ENCODE measurements at places on chromosomes 7 and 10. TPM values are rescaled to one million over a fixed set of nuclear protein-coding genes. Genes with fewer than 3 reads are reported as not detected.

GRCh38 chr7:84372155-84372621 lies 177.6 kb upstream of the SEMA3A start:
- no peaks in the 10 kb centered on the region for H3K27me3 ChIP-seq
- H3K4me3 ChIP-seq: no peak overlapping the region
- no peaks in the 10 kb centered on the region for H3K36me3 ChIP-seq

DNA sequence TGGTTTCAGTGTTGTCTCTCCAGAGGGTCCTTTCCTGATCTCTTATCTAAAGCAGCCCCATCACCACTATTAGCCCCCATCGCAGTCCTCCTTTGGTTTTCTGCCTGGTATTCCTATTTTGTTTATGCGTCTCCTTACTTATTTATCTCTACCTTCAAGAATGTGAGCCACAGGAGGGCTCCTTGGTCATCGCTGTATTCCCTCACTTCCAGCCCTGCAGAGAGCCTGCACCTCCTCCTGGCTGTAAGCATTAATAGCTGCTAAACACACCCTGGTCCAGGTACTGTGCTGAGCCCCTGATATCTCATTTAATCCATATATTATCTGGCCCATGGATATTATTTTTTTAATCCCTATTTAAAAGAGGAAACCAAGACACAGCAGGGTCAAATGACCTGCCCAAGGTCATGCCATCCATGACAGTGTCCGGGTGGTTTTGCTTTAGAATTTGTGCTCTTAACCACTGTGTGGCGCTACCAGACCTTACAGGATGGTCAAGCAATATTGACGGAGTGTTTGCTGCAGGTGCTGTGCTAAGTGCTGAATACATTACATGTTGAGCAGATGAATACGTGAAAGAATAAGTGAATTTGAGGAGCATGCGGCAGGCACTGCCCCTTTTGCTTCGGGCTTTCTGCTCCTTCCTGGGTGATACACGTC lies 227.2 kb downstream of the ADAM12 start:
- no peaks in the 10 kb centered on the region for H3K36me3 ChIP-seq
- DNase-seq: no peak
- peaks cover 4% of the 10 kb centered on the region for H3K27me3 ChIP-seq
- no peak overlapping the region for H3K4me3 ChIP-seq

GRCh38 chr10:79310911-79311573 lies 36.2 kb upstream of the PPIF start:
- H3K36me3 ChIP-seq: peaks cover 24% of the 10 kb centered on the region
- DNase-seq: no peak
- H3K27ac ChIP-seq: no peak overlapping the region
- peaks cover 7% of the 10 kb centered on the region for H3K4me1 ChIP-seq
- no peaks in the 10 kb centered on the region for H3K27me3 ChIP-seq
- no peak overlapping the region for H3K4me3 ChIP-seq

GRCh38 chr10:124660404-124661125 lies 83.6 kb downstream of the FAM53B start:
- H3K27me3 ChIP-seq: no peaks in the 10 kb centered on the region
- H3K4me3 ChIP-seq: no peak overlapping the region
- peaks cover 2% of the 10 kb centered on the region for H3K36me3 ChIP-seq
- no peak overlapping the region for H3K27ac ChIP-seq

DNA sequence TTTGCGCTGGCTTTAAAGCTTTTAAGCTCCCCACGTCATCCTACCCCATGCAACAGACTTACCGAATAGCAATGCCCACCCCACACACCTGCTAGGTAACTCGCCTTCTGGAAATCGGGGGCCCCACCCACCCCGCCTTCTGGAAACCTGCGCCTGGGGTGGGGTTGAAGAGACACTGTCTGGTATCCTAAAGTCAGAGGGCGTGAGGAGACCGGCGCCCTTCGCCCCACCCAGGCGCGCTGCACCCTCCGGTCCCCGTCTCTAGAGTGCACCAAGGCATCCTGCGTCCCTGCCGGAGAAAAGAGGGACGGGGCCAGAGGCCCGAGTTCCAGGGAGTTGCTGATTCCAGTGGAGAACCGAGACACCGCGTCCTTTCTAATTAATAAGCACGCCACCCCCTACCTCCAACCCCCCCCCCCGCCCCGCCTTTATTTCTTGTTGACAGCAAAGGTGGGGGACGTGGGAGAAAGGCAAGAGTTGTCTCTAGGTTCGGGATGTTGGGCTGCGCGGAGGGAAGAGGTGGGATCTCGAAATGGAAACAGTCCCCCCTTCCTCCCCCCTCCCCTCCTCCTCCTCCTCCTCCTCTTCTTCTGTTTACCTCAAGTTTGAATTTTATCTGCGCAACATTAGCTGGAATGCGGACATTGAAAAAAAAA lies 220.9 kb upstream of the MKLN1 start:
- DNase-seq: peak; percentile 63
- H3K27ac ChIP-seq: peak overlapping the region; percentile 97
- no peaks in the 10 kb centered on the region for H3K27me3 ChIP-seq

DNA sequence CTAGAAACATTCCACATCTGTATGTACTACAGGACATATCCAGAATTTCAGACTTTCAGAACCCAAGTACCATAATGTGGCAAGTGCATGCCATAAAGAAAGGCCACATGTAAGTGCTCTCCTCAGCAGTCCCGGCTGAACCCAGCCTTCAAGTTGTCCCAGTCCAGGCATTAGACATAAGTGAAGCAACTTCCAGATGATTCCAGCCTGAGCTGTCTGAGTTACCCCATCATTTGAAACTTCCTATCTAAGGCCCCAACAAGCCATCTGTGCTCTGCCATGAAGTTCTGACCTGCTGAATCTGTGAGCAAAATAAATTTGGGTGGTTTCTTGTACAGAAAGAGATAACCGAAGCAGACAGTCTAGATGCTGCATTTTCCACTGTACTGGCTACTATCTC lies 218.8 kb downstream of the IPMK start:
- no peak overlapping the region for H3K4me3 ChIP-seq
- H3K27ac ChIP-seq: no peak overlapping the region
- H3K36me3 ChIP-seq: no peaks in the 10 kb centered on the region
- no peak for DNase-seq

- H3K4me3 ChIP-seq: no peak overlapping the region
- no peaks in the 10 kb centered on the region for H3K36me3 ChIP-seq
- DNase-seq: no peak
- peaks cover 4% of the 10 kb centered on the region for H3K27me3 ChIP-seq
Observed at GRCh38 chr7:39306016-39306570, 260.1 kb upstream of the YAE1 start.

DNA sequence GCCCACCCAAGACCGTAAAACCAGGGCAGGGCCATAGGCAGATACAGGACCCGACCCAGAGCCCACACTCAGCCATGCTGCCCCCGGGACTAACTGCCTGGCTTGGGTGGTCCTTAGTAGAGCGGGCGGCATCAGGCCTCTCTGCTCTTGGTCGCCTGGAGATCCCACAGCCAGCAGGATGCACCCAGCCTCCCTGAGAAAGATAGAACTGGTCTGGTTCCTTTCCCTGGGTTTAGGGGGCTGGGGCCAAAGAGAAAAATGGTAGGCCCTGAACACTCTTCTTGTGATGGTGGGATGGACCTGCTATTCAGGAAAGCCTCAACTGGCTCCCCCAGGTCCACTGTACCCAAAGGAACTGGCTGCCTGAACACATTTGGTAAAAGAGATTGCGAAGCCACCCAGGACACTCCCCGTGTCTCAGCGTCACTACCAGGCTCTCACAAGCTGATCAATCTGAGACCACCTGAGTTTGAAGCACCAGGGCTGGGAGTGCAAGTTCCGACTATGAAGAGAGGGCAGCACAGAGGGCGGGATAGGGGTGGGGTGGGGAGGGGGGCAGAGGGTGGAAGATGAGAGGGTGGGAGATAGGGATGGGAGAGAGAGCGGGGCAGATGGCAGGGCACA lies 591.5 kb downstream of the DNAJB6 start:
- DNase-seq: no peak
- H3K27me3 ChIP-seq: peaks cover 2% of the 10 kb centered on the region
- peaks cover 7% of the 10 kb centered on the region for H3K36me3 ChIP-seq
- H3K27ac ChIP-seq: no peak overlapping the region
- H3K4me1 ChIP-seq: peaks cover 11% of the 10 kb centered on the region
- no peak overlapping the region for H3K4me3 ChIP-seq

The FGFR2 gene
- not detected for total RNA-seq

The SYCE1 gene
- 0.19 TPM for total RNA-seq

The VSTM4 gene
- total RNA-seq: 0.07 TPM

The PIK3AP1 gene
- total RNA-seq: 2.9 TPM

The RNF32 gene
- total RNA-seq: 0.90 TPM

GRCh38 chr10:131751827-131752775 lies 148.7 kb upstream of the PPP2R2D start:
- H3K27ac ChIP-seq: no peak overlapping the region
- H3K36me3 ChIP-seq: no peaks in the 10 kb centered on the region
- no peak for DNase-seq
- H3K27me3 ChIP-seq: peaks cover 3% of the 10 kb centered on the region
- H3K4me3 ChIP-seq: no peak overlapping the region

- no peaks in the 10 kb centered on the region for H3K36me3 ChIP-seq
- no peaks in the 10 kb centered on the region for H3K4me1 ChIP-seq
- no peak for DNase-seq
- H3K27me3 ChIP-seq: no peaks in the 10 kb centered on the region
Observed at GRCh38 chr7:57642730-57643129, 192.8 kb downstream of the ZNF716 start.

- no peaks in the 10 kb centered on the region for H3K27me3 ChIP-seq
- no peak for DNase-seq
- H3K4me3 ChIP-seq: no peak overlapping the region
- H3K36me3 ChIP-seq: peaks cover 14% of the 10 kb centered on the region
- H3K4me1 ChIP-seq: peaks cover 4% of the 10 kb centered on the region
- no peak overlapping the region for H3K27ac ChIP-seq
Observed at GRCh38 chr7:133386205-133386604, 133.3 kb downstream of the EXOC4 start.

DNA sequence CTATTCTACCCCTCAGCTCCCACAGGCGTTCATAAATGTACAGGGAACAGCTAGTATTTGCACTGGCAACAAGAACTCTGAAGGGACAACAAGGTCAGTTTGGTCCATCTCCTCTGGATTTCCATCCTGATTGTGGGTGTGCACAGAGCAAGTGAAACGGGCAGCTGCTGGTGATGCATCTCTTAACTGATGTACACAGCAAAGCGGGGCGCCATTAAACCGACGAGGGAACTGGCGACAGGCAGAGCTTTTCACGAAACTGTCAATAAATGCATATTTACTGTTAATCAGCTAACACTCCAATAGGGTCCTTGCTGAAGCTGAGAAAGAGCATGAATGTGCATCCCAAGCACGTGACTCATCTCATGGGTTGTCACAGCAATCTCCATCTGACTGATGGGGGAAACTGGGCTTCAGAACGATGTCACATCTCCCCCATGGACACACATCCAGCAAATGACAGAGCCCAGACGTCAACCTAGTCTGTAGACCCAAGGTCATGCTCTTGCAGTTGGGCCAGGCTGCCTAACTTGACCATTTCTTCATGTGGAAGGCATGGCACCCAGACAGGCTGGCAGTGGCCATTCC lies 54.2 kb downstream of the FAM53B start:
- H3K4me3 ChIP-seq: no peak overlapping the region
- H3K4me1 ChIP-seq: peaks cover 81% of the 10 kb centered on the region
- H3K36me3 ChIP-seq: peaks cover 43% of the 10 kb centered on the region
- H3K27ac ChIP-seq: peak overlapping the region; percentile 84

The COL1A2 gene
- 0.11 TPM for total RNA-seq

GRCh38 chr10:9331583-9332008 lies 1277.1 kb downstream of the GATA3 start:
- H3K36me3 ChIP-seq: no peaks in the 10 kb centered on the region
- no peak overlapping the region for H3K27ac ChIP-seq
- H3K27me3 ChIP-seq: peaks cover 29% of the 10 kb centered on the region

The MMRN2 gene
- total RNA-seq: not detected

The PRSS1 gene
- total RNA-seq: not detected

The GALNT17 gene
- total RNA-seq: not detected

The TUBB8 gene
- not detected for total RNA-seq

The EGR2 gene
- total RNA-seq: 46.0 TPM
